ENCODE measurements at places on chromosomes 12 and 14.

- peak; percentile 58 for DNase-seq
These were observed 39.2 kb upstream of the EEA1 start for GRCh38 chr12:92968176-92968813.

- DNase-seq: no peak
These were observed 89.8 kb upstream of the SFSWAP start for GRCh38 chr12:131620946-131621681.

DNA sequence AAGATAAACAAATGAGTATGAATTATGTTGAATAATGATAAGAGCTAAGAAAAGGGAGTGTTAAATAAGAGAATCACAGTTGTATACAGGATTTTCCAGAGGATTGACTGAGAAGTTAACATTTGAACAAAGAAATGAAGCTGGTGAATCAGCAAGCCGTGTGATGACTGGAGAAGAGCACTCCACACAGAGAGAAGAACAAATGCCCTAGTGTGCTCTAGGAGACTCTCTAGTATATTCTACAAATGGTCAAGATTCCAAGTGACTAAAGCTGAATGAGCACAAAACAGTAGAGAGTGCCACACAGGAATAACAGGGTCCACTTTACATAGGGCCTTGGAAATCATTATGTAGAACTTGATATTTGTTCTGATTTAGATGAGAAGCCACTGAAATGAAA is 587.1 kb upstream of the ATXN7L3B start:
- no peak for DNase-seq

- peak; percentile 94 for DNase-seq
These were observed 70.6 kb downstream of the B4GALNT3 start for GRCh38 chr12:530308-530707.

GRCh38 chr12:68479896-68480291 is 130.8 kb upstream of the RAP1B start:
- peak; percentile 69 for DNase-seq

GRCh38 chr12:44381341-44381740 is 494.8 kb downstream of the NELL2 start:
- DNase-seq: no peak
